Activated naive CD4-positive, alpha-beta T cell (primary cell): ENCODE measurements at places on chromosomes 5 and 9.

DNA sequence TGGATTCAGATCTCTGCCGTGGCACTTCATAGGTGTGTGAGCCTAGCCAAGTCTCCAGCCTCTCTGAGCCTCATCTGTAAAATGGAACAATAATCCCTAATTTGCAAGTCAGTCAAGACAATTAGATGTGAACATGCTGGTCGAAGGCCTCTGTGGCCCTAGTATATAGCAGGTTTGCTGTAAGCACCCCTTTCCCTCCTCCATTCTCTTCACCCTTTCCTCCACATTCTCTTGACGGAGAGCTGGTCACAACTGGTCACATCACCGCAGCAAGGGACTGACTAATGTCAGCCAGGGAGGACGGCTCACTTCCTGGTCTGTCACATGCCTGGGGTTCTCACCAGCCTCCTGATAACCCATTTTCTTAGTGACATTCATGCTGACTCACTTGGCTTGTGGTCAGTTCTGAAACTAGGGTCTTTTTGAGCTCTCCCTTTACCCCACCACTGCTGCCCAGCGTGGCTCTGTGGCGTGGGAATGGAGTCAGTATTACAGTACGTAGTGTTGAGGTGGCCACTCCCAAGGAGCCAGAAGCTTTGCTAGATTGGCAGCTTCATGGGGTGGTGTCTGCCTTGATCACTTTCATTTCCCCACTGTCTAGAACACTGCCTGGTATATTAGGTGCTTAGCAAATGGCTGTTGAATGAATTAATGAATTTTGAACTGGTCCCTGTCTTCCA, 47.8 kb downstream of the ERGIC1 start:
- no peak for DNase-seq

DNA sequence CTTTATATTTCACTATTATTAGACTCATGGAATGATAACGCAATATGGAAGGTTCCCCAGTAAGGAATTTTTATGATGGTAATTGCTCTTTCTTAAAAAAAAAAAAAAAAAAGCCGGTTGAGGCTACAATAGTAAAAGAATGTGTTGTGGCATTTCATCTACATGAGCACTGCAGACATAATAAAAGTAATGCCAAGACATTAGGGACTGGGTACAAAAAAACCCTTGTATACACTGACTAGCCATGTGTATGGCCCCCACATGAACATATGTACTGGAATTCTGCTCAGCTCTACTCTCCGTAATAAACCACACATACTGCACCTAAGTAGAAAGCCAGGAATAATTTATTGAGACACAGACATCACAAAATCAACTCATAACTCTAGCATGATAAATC, 218.4 kb downstream of the ADAMTS6 start:
- DNase-seq: no peak

DNA sequence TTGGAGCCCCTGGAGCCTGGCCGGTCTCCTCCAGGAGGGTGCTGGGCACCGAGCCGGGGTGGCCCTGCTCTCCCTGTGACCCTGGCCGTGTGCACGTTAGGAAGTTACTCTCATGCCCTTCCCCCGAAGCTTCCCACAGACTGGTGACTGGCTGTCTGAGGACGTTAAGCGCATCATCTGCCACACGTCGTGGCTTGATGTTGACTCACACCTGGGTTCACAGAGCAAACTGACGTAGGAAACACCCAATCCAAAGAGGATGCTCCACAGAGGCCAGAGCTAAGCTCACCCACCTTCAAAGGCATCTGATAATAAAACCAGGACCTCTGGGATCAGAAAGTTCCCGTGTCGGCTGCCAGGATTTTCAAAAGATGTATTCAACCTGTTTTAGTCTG, 152.9 kb upstream of the PHYKPL start:
- no peak for DNase-seq

GRCh38 chr9:21081451-21081850, 3.7 kb upstream of the IFNB1 start:
- no peak for DNase-seq

GRCh38 chr9:84846906-84847305, 177.4 kb downstream of the NTRK2 start:
- DNase-seq: no peak

GRCh38 chr5:159184858-159185381, 24.4 kb downstream of the RNF145 start:
- DNase-seq: no peak

DNA sequence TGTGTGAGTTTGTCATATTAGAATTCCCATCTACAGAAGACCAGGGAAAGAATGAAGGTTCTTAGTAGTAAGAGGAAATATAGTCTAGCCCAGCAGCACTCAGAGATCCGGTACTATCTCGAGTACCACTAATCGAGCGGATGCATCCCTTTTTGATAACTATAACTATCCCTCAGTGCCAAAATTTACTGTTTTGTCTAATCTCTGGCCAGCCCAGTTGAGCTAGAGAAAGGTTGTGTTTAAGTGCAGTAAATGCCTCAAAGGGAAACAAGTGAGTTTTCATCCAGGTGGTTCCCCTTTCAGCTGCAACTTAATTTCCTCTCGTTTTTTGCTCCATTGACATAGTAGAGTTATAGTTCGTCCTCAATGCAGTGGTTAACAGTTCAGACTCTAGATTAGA, 146.7 kb downstream of the GPBP1 start:
- no peak for DNase-seq

DNA sequence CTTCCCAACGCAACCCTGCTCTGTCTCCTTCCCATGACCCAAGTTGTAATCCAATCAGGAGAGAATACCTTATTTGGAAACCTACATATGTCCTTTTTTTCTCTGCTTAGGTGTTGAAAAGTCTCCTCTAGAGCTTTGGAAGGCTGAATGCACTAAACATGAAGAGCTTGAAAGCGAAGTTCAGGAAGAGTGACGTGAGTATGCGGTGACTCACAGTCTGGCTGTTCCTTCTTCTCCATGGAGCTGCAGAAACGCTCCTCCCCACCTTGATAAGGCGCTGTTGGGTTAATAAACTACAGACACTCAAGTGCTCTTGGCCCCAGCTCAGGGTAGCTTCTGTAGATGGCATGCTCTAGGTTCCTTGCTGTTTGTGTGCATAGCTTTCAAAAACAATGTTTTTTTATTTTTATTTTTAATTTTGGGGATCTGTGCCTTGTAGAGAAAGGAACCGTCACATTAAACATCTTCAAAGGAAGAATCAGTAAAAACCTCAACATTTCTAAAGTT, 30.7 kb downstream of the RAI14 start:
- no peak for DNase-seq

- DNase-seq: no peak
These were observed 83.8 kb upstream of the FAM169A start for GRCh38 chr5:74949976-74950375.

GRCh38 chr5:176654856-176655255, 7.6 kb downstream of the TSPAN17 start:
- DNase-seq: no peak

DNA sequence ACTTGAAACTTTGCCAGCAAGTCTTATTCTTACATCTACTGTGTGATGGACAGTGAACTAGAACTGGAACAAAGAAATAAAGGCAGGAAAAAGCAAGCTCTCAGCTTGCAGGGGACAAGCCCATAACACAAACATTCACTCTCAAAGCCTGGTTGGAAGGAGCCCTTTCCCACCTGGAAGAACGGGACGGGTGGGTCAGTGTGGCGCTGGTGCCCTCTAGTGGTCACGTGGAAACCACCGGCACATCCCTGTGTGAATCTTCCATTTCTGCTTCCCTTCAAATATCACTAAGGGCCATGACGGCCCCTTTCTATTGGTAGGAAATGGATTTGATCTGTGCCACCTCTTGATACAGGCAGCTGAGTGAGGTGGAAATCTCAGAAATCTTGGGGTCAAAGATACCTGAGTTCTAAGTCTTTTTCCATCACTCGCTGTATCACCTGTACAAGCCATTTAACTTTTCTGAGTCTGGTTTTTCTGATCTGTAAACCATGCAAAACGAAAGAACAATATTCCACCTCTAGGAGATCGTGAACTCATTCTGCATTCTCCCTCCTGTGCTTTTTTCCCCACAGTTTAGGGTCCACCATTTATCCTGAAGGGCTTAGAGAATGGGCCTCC, 211.6 kb downstream of the MSX2 start:
- DNase-seq: peak; percentile 8

- no peak for DNase-seq
These were observed 10.4 kb upstream of the NR5A1 start for GRCh38 chr9:124517600-124517999.

GRCh38 chr9:130137081-130137640, 35.0 kb upstream of the NCS1 start:
- no peak for DNase-seq

- DNase-seq: no peak
These were observed 587 bp downstream of the OR2Y1 start for GRCh38 chr5:180739271-180739670.

DNA sequence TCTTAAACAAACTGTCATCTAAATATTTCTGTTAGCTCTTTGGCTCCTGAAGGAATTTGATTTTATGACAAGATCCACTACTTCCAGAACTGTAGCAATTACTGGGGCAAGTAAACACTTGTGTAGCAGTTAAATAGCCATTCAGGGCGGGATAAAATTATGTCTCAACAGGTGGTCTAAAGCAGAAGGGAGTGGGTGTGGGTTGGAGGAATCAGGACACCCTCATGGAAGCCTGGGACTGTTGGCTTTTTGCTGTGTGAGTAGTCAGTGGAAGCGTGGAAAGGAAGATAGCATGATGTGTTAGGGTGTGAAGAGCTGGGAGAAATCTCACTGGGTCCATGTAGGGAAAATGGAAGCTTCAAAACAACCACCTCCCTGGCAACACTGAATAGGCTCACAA, 127.1 kb downstream of the FBXL7 start:
- no peak for DNase-seq

- no peak for DNase-seq
These were observed 133.7 kb downstream of the SLC28A3 start for GRCh38 chr9:84206801-84207370.

GRCh38 chr5:175288048-175288621, 155.8 kb downstream of the DRD1 start:
- DNase-seq: no peak

DNA sequence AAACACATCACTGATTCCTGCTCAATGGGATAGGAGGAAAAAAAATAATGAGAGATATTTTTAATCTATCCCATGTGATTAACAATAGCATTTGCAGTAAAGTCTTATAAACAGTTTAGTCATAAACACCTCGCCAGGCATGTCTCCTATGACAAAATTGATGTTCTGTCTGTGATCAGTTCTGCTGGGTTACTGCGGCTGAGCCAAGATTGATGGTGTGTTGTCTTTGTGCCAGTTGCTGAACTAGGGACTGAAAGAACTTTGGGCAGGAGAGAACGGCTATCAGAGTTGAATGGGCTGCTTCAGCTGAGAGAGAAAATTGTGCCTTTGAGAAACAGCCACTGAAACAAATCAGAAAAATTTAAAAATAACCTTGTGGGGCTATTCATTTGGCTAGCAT, 37.3 kb upstream of the MAMDC2 start:
- DNase-seq: no peak

GRCh38 chr9:115220319-115221005, 102.5 kb upstream of the TNC start:
- no peak for DNase-seq

DNA sequence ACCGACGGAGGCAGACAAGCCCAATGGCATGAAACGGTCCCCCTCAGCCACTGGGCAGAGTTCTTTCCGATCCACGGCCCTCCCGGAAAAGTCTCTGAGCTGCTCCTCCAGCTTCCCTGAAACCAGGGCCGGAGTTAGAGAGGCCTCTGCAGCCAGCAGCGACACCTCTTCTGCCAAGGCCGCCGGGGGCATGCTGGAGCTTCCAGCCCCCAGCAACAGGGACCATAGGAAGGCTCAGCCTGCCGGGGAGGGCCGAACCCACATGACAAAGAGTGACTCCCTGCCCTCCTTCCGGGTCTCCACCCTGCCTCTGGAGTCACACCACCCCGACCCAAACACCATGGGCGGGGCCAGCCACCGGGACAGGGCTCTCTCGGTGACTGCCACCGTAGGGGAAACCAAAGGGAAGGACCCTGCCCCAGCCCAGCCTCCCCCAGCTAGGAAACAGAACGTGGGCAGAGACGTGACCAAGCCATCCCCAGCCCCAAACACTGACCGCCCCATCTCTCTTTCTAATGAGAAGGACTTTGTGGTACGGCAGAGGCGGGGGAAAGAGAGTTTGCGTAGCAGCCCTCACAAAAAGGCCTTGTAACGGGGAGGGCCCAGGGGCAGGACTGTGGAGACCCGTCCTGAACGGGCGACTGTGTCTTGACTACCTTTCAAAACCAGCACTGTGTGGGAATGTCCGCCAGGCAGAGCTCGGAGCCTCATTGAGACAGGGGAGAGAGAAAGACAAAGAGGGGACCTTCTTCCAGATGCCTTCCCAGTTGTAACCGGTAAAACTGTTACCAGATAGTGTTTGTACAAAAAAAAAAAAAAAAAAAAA, 29.9 kb downstream of the CD180 start:
- DNase-seq: peak; percentile 56

DNA sequence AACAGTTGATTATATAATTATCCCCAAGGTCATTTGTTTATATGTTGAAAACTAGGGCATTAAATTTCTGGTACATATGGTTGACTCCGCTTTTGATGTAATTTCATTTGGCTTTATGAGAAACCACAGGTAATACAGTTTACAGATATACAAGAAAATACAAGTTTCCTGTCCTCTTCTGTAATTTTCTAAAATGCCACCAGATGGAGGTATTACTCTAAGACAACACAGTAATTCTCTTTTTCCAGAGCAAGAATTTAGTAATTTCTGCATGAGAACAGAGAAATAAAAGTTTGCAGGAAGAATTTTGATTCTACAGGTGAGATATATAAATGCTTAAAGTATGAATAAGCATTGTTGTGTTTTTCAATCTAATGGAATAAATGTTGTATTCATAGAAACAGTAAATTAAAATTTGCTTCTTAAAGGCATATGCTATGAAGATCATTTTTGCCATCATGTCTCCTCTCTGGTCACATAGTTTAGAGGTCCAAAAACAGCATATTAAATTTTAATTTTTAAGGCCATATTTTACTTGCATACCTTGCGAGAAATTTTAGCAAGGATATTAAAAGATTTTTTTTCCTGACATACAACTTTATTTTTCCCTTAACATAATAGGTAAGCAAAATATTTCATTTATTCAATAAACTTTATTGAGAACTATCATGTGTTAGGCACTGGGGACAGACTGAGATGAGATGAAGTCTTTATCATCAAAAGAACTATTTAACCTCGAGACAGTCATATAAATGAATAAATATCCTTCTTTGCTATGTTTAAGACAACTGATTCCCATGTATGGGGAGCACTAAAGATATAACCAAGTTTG, 22.7 kb downstream of the CHD1 start:
- DNase-seq: no peak

DNA sequence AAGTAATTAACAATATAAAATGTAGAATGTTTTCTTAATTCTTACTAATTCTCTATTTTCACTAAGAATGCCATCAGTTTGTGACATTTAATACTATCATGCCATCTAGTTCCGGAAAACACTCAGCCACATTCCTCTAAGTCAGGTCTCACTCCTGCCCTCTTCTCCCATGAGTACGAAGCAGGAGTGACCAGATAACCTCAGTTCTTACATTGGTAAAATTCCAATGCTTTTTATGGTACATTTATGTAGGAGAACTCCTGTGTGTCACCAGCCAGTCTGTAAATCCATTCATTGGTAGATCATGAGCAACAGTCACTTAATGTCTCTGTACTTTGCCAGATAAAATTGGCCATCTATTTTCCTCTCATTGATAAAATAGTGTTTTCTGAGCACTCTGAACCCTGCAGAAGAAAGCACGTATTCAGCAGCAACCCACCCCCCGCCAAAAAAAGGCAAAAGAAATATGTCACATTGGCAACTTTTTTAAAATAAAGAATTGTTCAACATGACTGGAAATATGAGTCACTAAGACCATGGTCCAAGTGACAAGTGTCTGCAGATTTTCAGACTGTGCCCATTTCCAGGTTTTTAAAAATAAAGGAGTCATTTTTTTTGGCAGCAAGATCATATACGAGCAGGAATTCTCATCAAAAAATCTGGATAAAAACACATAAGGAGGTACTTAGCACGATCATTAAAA, 11.8 kb downstream of the GLIS3 start:
- DNase-seq: no peak
